Frontal cortex (tissue), 4 donors: ENCODE measurements at places on chromosomes 13 and 19.

DNA sequence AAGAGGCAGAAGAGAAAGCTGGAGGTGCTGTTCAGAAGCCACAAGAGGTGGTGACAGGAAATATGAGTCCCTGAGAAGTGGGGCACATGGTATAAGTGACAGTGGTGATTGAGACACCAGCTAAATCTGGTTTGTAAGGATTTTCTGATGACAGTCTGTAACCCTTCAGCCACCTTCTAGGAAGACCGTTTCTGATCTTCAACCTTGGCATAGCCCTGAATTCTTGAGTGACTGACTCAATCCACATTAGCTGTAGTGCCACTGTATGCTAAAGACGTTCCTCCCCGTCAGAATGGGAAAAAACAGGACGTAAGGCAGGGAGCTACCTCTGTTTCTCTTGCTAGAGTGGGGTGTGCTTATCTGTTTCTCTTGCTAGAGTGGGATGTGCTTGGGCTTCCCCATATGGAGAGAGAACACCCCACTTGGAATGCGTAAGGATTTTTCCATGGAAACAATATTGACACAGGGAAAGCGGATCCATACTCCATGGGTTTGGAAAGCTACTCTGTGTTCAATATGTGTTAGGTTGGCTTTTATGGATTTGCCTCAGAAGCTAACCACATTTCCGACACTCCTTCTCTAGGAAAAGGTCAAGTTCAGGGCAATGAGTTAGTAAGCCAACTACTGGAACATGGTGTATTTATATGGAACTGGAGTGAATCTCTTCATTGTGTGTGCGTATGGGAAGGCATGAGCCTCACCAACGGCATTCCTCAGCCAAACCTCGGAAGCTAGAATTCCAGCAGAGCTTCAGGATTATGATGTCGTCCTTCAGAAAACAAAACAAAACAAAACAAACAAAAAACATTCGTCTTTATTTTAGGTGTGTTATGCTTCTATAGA, 948.8 kb upstream of the SLC10A2 start:
- DNase-seq = no peak

GRCh38 chr19:47582320-47582909, 9.5 kb upstream of the ZNF541 start:
- DNase-seq = no peak

DNA sequence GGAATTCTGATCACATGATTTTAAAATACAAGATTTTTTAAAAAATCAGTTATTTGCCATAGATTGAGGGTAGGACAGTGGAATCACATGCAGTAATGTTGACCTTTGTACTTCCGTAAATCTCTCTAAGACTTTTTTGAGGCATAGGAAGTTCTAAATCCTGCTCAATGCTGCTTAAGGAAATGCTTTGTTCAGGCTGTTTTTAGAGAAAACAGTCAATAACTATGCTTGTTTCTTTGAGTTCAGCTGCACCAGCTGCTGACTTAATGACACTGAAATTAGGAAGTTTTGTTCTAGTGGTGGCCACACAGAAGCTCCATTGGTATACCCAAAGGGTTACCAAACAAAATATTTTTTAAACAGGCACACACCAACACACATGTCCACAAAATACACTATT, 60.9 kb downstream of the KLF12 start:
- DNase-seq = no peak

DNA sequence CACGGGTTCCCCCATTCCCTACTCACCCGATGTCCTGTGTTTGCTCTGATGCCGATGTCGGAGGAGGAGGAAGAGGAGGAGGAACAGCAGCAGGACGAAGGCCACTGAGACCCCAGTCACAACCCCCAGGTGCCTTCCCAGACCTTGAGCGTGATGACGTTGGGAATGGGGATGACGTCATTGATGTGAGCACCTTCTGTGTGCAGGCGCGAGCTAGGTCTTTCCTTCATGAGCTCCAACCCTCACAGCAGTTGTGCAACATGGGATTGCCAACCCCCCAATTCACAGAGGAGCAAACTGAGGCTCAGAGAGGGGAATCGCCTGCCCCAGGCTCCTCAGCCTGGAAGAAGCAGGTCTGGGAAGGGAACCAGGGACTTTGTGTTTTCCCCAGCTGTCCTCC, 4.2 kb downstream of the LILRB5 start:
- DNase-seq = no peak

GRCh38 chr13:98940325-98941001, 37.4 kb downstream of the DOCK9 start:
- DNase-seq = no peak
